ENCODE measurements at places on chromosomes 1 and 21.

DNA sequence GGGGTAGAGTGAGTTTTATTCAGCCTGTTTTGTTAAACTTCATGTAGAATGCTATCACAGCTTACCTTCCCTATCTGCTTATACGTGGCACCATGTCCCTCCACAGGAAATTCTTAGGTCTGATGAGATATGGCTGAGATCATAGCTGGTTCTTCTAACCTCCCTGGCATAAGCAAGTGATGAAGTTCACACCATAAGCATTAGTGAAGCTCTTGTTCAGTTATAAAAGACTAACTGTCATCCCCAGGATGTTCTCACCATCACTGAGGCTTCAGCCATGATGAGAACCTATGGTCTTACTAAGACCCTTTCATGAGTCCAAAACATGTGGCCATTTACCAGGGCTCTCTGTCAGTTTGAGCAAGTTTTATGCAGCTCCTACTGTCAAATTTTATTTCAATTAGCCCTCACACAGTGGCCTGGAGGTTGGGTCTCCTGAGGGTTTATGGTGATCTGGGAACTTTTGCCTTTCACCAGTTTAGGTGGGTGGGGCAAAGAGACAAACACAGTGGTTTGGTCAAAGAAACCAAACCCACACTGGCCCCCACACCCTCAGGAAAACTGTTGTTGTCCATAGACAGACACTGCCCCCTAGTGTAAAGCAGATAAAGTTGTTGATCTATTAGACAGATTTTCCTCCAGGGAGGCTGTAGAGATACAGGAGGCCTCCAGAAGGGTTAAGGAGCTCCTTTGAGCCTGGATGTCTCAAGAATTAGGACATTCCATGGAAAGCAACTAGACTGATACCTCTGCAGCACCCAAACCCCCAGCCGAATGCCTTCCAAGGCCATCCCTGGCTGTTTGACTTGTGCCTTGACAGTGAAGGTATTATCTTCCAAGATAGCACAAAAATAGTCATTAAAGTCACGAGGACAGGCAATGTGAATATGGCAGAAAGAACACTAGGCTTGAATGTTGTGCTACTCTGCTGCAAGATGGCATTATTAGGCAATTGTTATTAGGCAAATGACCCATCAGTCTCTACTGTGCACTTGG is 5.0 kb downstream of the SLC22A15 start:
- peak; percentile 50 for DNase-seq

DNA sequence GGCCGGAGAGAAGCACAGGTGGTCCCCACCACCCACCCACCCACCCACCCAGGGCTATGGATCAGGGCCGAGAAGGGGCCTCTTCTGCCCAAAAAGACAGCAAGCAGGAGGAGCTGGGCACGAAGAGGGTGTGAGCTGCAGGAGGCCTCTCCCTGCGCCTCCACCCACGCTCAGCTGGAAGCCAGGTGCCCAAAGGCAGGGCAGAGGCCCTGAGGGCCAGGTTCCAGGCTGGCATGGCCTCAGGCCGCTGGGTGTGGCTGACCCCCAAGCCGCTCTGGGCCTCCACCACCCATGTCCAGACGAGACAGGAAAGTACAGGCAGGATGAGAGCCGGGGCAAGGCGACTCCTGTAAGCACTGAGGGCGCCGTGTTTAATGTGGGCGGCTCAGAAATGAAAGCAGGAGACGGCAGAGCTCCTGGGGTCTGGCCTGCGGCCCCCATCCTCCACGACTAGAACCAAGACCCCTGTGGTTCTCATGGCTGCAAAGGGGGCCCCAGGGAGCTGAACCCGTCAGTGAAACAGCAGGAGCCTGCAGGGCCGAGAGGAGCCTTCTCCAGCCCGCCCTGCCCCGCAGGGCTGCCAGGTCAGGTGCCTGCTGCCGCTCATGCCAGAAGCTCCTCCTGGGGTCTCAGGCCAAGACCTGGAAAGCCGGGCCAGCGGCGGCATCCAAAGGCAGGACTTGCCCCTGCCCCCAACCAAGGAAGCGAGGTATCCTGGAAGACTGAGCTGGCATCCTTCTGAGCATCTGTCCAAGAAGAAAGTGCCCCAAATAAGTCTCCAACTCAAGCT is 56.0 kb downstream of the MEGF6 start:
- no peak for DNase-seq

DNA sequence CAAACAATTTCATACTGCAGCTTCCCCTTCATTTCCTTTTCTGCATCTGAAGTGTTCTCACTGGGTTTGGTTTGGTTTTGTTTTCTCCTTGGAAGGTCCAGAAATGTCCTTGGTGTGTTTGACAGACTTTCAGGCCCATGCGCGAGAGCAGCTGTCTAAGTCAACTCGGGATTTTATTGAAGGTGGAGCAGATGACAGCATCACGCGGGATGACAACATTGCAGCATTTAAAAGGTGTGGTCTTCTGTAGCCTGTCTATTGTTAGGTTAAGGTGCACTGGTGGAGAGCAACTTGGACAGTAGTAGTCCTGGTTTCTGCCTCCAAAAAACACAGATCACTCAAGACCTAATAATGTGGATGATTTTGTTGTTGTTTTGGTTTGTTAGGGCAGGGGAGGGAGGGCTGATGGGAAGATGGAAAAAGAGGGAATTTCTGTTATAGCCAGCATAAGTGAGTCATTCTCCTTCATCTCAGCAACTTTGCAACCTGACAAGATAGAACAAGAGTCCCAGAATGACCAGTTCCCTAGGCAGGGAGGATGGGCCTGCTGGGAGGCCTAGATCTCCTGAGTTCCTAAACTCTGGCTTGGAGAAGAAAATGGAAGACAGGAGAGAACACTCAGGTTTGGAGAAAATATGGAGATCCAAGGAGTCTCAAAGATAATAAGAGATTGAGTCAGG is 12.5 kb downstream of the HAO2 start:
- DNase-seq: no peak

DNA sequence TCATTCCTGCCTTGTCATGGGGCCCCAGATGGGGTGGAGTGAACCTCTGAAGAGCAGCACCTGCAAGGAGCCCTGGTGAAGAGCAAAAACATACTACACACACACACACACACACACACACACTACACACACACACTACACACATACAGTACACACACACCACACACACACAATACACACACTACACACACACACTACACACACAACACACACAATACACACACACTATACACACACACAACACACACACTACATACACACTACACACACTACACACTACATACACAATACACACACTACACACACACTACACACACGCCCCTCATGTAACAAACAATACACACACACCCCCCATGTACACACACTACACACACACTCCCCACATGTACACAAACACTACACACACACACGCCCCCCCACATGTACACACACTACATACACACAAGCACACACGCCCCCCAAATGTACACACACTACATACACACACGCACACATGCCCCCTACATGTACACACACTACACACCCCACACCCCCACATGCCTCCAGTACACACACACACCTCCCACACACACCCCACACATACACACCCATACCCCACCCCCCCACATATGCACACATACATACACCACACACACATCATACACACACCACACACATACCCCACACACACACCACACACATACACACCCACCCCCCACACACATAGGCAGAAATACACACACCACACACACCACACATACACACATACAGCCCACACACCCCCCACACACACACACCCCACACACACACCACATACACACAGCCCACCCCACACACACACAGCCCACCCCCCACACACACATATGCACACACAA is 9.3 kb downstream of the SLC2A5 start:
- no peak for DNase-seq

DNA sequence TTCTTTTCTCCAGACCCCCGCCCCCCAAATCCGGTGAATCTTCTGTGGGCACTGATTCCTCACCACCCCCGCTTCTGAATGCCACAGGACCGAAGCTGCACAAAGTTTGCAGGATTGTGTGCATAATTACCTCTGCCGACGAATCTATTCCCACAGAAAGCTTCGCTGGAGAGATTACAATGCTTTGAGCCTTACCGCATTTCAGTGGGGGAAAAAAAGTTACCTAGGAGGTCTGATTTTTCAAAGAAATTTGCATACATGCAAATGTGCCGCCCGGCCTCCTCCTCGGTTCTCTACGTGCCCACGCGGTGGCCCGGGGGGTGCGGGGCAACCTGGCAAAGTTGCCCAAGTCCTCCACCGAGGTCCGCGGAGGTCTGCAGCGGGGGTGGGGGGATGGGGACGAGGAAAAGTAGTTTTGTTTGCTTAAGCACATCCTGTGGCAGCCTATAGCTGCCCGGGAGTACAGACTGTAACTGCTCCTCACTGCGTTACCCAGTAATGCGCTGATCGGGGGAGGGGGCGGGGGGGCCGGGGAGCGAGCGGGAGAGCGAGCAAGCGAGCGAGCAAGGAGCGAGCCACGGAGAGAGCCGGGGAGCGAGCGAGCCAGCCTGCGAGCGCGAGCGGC is 563 bp upstream of the NFIA start:
- peak; percentile 24 for DNase-seq

DNA sequence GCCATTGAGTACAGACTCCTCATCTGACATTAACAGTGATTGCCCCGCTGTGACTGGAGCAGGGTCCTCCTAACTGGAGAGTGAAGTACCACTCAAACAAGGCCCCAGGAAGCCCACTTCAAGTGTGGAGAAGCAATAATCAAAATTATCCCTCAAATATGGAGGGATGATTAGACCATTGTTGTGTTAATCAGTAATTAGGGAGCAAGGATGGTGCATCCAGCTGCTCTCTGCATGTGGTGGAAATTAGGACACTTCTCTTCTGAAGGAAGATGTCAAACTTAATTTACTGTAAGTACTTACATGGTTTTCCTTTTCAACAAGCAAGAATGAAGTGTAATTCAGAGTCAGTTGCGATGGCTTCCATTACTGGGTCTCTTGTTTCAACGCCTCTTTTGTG is 3.4 kb upstream of the ZP4 start:
- DNase-seq: no peak

DNA sequence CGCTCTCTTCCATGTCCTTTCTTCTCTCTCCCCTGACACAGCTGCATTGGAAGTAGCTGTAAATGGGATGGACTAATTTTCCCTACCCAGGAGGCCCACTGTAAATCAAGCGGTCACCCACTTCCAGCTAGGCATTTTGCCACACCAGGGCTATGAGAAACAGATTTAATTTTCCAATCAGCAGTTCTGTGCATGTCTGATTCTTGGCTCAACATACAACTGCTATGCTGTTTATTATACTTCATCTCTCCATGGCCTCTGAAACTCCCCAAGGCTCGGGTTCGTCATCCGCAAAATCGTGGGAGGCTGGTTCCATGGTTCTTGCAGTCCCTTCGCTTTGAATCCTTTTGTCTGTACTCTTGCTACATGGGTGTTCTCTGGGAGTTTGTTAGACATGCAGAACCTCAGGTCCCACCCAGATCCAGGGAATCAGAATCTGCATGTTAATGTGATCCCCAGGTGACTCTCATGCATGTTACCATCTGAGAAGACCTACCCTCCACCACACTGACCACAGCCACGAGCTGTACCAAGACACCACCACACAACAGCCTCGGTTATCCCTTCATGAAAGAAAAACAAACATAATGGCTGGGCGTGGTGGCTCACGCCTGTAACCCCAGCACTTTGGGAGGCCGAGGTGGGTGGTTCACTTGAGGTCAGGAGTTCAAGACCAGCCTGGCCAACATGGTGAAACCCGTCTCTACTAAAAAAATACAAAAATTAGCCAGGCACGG is 190.5 kb downstream of the GABPA start:
- no peak for DNase-seq

DNA sequence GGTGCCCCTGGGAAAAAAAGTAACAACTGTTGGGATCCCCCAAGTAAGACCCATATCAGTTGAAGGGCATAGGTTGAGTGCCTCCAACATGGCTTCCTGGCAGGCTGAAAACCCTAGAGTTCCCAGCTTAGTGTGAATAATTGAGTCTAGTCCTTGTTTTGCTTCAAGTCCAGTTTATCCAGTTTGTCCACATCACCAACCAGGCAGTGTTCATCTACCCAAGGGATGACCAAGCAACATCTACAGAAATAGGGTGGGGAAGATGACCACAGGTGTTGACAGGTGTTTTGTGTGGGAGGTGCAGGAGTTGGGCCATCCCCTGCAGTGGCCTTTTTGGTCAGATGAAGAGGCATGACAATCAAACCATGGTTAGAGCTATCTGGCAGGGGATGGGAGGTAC is 54.3 kb upstream of the ERO1B start:
- no peak for DNase-seq

GRCh38 chr1:226100436-226101391 is 38.2 kb downstream of the H3-3A start:
- DNase-seq: no peak

GRCh38 chr1:153752571-153753195 is 22.5 kb upstream of the SLC27A3 start:
- DNase-seq: peak; percentile 44

DNA sequence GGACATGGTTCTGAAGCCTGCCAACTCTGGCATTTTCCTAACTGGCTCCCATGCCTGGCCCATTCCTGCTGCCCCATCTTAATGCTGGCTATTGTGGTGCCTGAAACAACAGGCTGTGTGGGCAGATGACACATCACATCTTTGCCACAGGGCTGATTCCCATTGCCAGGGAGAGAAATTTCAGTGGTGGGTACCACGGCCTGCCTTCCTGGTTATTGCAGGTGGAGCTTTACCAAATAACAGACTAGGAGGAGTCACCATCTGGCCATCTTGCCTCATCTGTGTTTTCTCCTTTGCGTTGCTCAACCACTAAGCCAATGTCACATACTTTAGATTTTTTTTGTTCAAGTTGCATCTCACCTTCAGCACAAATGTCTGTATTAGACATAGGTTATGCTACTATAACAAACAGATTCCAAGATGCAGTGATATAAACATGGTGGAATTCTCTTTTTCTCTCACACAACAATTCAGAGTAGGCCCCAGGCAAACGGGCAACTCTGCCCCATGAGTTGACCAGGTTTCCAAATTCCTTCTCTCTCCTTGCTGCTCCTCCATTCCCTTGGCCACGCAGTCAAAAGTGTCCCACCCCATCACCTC is 14.1 kb downstream of the CDA start:
- DNase-seq: peak; percentile 89

- no peak for DNase-seq
Observed at GRCh38 chr1:71312545-71312944, 231.7 kb upstream of the ZRANB2 start.

GRCh38 chr21:42513985-42514882 is 582 bp downstream of the SLC37A1 start:
- DNase-seq: no peak

DNA sequence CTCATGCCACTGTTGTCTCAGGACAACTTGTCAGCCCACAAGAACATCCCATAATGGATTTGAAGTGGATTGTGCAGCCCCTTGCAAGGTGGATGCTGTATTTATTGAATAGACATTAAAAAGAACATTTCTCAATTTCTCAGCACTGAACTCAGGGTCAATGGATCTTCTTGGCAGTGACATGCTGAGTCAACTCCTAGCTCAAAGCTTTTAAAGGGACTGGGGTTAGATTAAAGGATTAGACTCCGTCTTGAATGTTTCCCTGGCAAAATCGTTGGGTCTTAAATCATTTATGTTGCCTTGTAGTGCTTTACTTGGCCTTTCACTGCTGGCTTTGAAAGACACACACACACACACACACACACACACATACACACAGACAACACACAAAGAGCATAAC is 221.6 kb upstream of the PBX1 start:
- DNase-seq: no peak

- no peak for DNase-seq
Observed at GRCh38 chr1:9375912-9376311, 83.2 kb downstream of the SPSB1 start.

Data from M059J (cell line).